D341Med (cell line): ENCODE measurements at places on chromosomes 12 and 14.

DNA sequence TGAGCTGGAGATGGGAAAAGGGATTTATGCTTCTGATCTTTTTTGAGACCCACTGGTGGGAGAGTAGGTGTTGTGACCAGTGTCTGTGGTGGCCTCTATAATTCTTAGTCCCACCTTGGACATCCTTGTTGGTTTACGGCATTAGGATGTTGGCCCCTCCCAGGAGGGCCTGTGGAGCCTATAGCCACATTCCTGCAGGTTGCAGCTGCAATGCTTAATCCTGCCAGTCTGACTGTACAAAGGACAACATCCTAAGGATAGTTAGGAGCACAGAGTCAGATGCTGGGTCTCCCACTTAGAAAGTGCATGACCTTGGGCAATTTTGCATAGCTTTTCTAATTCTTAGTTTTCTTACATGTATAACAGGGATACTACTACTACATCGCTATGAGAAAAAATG lies 150.9 kb upstream of the SLC38A2 start:
- no peak for DNase-seq

DNA sequence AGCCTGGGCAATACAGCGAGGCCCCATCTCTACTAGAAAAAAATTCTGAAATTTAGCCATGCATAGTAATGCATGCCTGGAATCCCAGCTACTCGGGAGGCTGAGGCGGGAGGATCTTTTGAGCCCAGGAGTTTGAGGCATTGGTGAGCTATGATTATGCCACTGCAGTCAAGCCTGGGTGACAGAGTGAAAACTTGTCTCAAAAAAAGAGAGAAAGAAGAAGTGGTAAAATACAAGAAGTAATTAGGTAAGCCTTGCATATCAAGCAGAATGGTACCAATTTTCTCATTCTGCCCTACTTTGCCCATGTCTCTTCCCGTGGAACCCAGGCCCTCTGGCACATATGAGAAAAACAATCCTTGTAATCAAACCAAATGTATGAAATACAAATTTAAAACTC lies 70.7 kb downstream of the SUSD6 start:
- no peak for DNase-seq

- DNase-seq: no peak
These were observed 297.9 kb downstream of the BCL11B start for GRCh38 chr14:98974113-98974512.

DNA sequence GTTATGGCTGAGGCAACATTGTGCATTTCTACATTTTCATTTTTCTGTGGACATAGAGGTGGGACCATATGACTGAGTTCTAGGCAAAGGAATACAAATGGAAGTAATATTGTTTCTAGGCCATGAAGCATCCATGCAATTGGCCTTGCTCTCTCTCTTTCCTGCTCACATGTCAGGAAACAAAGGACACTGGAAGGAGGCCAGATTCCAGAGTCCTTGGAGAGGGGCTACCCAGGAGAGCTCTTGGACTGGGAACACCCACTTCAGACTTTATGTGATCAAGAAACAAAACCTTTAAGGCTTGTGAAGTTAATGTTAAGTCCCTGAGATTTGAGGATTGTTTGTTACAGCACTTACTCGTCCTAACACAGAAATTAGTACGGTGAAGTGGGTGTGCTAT lies 32.8 kb downstream of the PDZRN4 start:
- DNase-seq: no peak

GRCh38 chr12:132619386-132620112 lies 973 bp downstream of the P2RX2 start:
- DNase-seq: peak; percentile 64

- DNase-seq: no peak
These were observed 127.0 kb downstream of the GCH1 start for GRCh38 chr14:54775486-54776140.

- DNase-seq: no peak
These were observed 382.6 kb downstream of the SNAPC1 start for GRCh38 chr14:62144863-62145262.

DNA sequence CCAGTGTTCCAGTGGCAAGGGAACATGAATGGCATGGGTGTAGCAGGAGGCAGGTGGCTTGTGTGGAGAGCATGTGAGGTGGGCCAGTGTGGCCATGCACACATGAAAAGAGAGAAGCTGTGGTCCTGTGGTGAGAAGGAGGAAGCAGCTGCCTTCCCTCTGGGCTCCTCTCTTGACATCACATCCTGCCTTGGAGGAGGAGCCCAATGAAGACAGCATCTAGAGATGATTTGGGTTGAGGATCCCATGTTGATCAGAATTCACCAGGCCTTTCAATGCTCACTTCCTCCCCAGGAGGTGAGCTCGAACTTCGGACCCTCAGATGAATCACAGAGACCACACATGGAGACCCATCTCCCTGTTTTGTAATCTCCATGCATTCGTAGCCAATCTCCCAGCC lies 82.6 kb downstream of the LRRC74A start:
- DNase-seq: no peak

GRCh38 chr12:18990856-18991255 lies 138.7 kb upstream of the PLEKHA5 start:
- no peak for DNase-seq

- no peak for DNase-seq
These were observed 134.8 kb upstream of the ARHGAP5 start for GRCh38 chr14:31942166-31942841.

- DNase-seq: no peak
These were observed 2.8 kb downstream of the FBXL14 start for GRCh38 chr12:1591543-1591942.

GRCh38 chr12:88579161-88579517 lies 1.1 kb downstream of the KITLG start:
- DNase-seq: peak; percentile 36

DNA sequence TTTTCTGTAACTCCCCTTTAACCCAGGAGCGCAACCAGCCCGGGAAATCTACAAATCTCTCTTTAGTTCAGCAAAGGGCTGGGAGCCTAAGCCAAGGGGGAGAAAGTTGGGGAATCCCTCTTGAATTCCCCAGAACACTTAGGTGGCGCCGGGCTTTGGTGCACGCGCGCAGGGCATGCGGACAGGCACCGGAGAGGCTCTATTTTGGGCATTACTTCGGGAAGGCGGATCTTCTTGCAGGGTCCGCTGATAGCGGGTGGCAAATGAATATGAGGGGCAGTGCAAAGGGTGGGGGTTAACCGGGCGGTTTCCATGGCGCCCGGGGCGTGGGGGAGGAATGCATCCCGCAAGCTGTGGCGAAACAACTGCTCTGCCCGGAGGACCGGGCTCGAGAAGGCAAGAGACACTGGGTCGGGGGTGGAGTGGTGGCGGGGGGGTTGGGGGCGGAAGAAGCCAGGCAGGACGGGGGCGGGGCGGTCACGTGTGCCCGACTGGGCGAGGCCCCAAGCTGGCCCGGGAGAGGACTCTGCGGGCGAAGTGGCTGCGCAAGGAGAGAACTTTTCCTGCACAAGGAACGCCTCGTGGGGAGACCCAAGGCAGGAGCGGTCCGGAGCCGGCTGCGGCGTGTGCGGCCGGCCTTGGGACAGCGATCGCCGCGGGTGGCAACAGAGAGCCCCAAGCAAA lies at the start of gene FLVCR2:
TSS of gene FLVCR2 (plus strand) at position 519 of the 684 bp plus-strand sequence. CDS start 353 bp downstream, outside the sequence.
- DNase-seq: peak; percentile 68

GRCh38 chr12:97940629-97941028 lies 478.0 kb downstream of the RMST start:
- DNase-seq: no peak

DNA sequence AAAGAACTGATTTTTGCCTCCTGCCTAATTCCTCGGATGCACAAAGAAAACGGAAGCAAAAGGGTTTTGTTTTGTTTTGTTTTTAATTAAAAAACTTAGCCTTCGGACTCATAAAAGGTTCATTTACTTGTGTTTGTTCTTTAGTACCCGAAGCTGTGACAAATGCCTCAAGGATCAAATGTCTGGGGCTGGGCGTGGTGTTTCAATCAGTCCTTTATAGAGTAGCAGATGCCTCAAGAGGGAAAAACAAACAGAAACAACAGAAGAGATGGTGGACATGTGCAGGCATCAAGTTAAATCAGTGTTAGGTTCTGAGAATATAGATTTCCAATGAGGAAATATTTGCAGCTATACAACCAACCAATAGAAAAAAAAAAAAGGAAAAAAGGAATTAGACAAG lies 1.6 kb upstream of the WIF1 start:
- DNase-seq: no peak

GRCh38 chr12:51205350-51205749 lies 12.5 kb downstream of the POU6F1 start:
- DNase-seq: no peak

- DNase-seq: no peak
These were observed 27.8 kb upstream of the BMAL2 start for GRCh38 chr12:27304856-27305255.

GRCh38 chr14:92938890-92939671 lies 16.1 kb downstream of the CHGA start:
- DNase-seq: no peak

DNA sequence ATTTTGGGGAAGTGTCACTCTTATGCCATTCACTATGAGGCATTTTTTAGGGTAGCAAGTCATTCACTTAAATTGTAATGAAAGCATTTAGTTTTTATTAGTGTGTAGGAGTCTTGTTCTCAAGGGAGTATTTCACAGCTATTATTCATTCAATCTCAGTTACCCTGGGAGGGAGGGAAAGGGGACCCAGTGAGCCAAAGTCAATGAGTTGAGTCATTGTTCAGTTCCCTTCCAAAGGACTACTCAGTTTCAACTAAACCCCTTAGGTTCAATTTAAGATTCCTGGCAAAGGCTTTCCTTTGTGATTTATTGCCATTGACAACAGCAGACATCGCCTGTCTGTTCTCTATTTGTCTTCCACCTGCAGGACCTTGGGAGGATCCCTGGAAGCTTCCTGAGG lies 29.3 kb upstream of the RASSF8 start:
- DNase-seq: no peak

- no peak for DNase-seq
These were observed 1.7 kb downstream of the SPTSSA start for GRCh38 chr14:34460295-34460694.

- no peak for DNase-seq
These were observed 80.9 kb downstream of the WSCD2 start for GRCh38 chr12:108210001-108210400.
